ENCODE measurements at places on chromosomes 2 and 18.

- no peak overlapping the region for H3K4me3 ChIP-seq
- H3K27me3 ChIP-seq = no peaks in the 10 kb centered on the region
- no peaks in the 10 kb centered on the region for H3K36me3 ChIP-seq
- no peak for DNase-seq
Observed at GRCh38 chr2:228841877-228842276, 429.2 kb downstream of the PID1 start.

- no peaks in the 10 kb centered on the region for H3K27me3 ChIP-seq
- DNase-seq = no peak
- no peak overlapping the region for H3K4me3 ChIP-seq
- no peaks in the 10 kb centered on the region for H3K36me3 ChIP-seq
Observed at GRCh38 chr2:190379249-190379964, 28.7 kb upstream of the MFSD6 start.

GRCh38 chr18:34913837-34914661 lies 127.2 kb upstream of the MAPRE2 start:
- no peaks in the 10 kb centered on the region for H3K36me3 ChIP-seq
- no peak overlapping the region for H3K4me3 ChIP-seq
- H3K27ac ChIP-seq = no peak overlapping the region
- no peak for DNase-seq

- no peak overlapping the region for H3K27ac ChIP-seq
- no peak for DNase-seq
- H3K4me1 ChIP-seq = no peaks in the 10 kb centered on the region
- H3K36me3 ChIP-seq = no peaks in the 10 kb centered on the region
- peaks cover 15% of the 10 kb centered on the region for H3K27me3 ChIP-seq
- no peak overlapping the region for H3K4me3 ChIP-seq
Observed at GRCh38 chr2:209986415-209986814, 16.0 kb upstream of the RPE start.

- no peaks in the 10 kb centered on the region for H3K36me3 ChIP-seq
- no peaks in the 10 kb centered on the region for H3K4me1 ChIP-seq
- DNase-seq = no peak
- H3K4me3 ChIP-seq = no peak overlapping the region
- H3K27me3 ChIP-seq = peaks cover 7% of the 10 kb centered on the region
Observed at GRCh38 chr18:60050821-60051220, 151.0 kb downstream of the PMAIP1 start.

DNA sequence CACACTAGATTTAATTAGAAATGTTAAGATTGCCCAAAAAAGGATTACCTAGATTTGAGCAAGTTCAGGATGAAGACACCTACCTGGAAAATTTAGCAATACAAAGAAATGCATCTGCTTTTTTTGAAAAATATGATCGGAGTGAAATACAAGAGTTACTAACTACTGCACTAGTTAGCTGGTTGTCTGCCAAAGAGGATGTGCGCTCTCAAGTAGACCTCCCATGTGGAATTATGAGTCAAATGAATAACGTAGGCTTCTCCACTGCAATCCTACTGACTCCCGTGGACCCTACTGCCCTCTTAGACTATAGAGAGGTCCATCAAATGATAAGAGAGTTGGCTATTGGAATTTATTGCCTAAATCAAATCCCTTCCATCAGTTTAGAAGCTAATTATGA lies 2.0 kb downstream of the ANKAR start:
- peaks cover 27% of the 10 kb centered on the region for H3K36me3 ChIP-seq
- no peak for DNase-seq
- no peak overlapping the region for H3K27ac ChIP-seq
- H3K27me3 ChIP-seq = no peaks in the 10 kb centered on the region
- H3K4me3 ChIP-seq = no peak overlapping the region

DNA sequence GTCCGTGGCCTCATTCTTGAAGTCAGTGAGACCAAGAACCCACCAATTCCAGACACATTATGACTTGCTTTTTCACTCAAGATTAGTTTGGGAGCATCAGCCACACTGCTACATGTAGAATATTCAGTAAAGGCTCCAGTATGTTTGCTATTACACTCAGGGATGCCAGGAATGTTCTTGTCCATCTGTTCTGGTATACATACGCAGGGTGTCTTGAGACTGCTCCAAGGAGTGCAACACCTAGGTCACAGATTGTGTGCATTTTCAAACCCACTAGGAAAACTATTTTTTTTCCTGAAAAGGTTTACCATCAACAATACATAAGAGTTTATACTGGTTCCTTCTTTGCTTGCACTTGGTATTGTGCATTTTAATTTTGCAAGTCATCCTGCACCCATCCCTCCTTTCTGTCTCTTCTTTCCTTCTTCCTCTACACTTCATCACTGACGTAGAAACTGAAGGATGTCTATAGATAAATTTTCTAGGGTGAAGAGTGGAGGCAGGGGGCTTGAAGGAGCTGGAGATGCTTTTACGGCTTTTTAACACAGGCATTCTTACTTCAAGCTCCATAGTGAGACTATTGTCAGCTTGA lies 35.3 kb upstream of the MAP2 start:
- no peak for DNase-seq
- no peak overlapping the region for H3K4me3 ChIP-seq
- no peaks in the 10 kb centered on the region for H3K4me1 ChIP-seq
- peaks cover 19% of the 10 kb centered on the region for H3K27me3 ChIP-seq

GRCh38 chr2:26754539-26754938 lies 9.5 kb upstream of the SLC35F6 start:
- H3K27me3 ChIP-seq = no peaks in the 10 kb centered on the region
- no peak overlapping the region for H3K27ac ChIP-seq
- H3K36me3 ChIP-seq = no peaks in the 10 kb centered on the region
- DNase-seq = no peak
- H3K4me3 ChIP-seq = no peak overlapping the region

- H3K27me3 ChIP-seq = no peaks in the 10 kb centered on the region
- no peak overlapping the region for H3K4me3 ChIP-seq
- H3K36me3 ChIP-seq = no peaks in the 10 kb centered on the region
- H3K27ac ChIP-seq = no peak overlapping the region
- H3K4me1 ChIP-seq = no peaks in the 10 kb centered on the region
- DNase-seq = no peak
Observed at GRCh38 chr2:66317268-66317890, 117.5 kb upstream of the MEIS1 start.

GRCh38 chr2:69237070-69237670 lies 149.9 kb downstream of the GFPT1 start:
- no peak overlapping the region for H3K27ac ChIP-seq
- H3K36me3 ChIP-seq = no peaks in the 10 kb centered on the region
- H3K27me3 ChIP-seq = peaks cover 6% of the 10 kb centered on the region
- no peaks in the 10 kb centered on the region for H3K4me1 ChIP-seq

DNA sequence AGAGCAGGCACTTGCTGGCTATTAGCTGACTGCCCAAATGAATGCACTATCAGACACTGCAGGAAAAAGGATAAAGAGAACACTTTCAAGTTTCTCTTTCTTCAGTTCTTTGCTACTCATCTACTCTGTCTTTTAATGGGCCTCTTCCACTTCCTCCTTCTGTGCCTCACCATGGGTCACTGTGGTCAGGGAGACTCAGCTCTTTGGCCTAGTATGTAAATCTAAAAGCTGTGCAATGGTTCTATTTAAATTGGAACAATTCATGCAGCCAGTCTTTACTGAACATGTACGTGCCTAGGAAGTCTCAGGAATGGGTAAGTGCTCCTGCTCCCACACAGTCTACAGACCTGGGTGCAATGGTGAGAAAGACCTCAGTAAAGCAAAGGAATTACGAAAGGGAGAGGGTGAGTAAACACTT lies 79.1 kb upstream of the DNMT3A start:
- DNase-seq = no peak
- peak overlapping the region; percentile 93 for H3K4me3 ChIP-seq
- H3K36me3 ChIP-seq = peaks cover 26% of the 10 kb centered on the region
- no peaks in the 10 kb centered on the region for H3K27me3 ChIP-seq
- H3K27ac ChIP-seq = peak overlapping the region; percentile 95

- H3K27ac ChIP-seq = no peak overlapping the region
- no peaks in the 10 kb centered on the region for H3K4me1 ChIP-seq
- DNase-seq = no peak
Observed at GRCh38 chr2:240460253-240460711, 24.8 kb downstream of the GPC1 start.

DNA sequence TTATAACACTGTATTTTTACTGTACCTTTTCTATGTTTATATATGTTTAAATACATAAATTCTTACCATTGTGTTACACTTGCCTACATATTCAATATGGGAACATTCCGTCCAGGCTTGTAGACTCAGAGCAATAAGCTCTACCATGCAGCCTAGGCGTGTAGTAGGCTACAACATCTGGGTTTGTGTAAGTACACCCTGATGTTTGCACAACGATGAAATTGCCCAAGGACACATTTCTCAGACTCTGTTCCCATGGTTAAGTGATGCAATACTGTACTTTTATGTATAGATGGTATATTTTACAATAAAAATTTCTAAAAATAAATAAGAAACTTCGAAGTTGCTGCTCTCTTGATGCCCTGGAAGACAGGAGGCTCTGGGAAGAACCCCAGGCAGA lies 38.4 kb downstream of the YPEL5 start:
- H3K4me1 ChIP-seq = peaks cover 9% of the 10 kb centered on the region
- H3K27me3 ChIP-seq = no peaks in the 10 kb centered on the region
- H3K27ac ChIP-seq = no peak overlapping the region

- no peak overlapping the region for H3K27ac ChIP-seq
- no peak overlapping the region for H3K4me3 ChIP-seq
- DNase-seq = no peak
- H3K4me1 ChIP-seq = peaks cover 7% of the 10 kb centered on the region
- peaks cover 43% of the 10 kb centered on the region for H3K27me3 ChIP-seq
Observed at GRCh38 chr2:160063879-160064612, 1.6 kb upstream of the PLA2R1 start.

Data from activated B cell treated with CpG ODN at 0.5 μM for 24 hours (primary cell).